ENCODE measurements at places on chromosomes 11 and 22.

DNA sequence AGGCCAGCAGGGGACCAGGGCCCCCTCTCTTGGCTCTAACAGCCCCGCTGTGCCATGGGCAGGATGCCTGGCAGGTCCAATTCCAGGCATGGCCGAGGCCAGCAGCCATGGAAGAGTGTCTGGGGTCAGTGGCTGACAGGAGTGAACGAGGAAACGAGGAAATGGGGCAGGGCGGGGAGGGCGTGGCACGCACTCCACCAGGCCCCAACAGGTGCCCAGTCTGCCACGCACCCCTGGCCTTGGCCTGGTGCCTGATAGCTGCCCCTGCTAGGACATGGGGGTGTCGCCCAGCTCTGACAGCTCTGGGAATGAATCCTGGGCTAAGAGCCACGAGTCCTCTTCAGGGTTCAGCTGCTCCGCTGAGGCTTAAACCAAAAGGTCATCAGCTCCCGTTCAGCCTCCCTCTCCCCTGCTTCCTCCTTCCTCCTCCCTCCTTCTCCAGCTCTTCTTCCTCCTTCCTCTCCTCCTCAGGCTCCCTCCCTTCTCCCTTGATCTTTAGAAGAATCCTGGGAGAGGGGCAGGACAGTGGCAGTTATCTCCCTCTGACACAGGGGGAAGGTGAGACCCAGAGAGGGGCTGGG, 11.5 kb upstream of the TBC1D22A start:
- no peak for DNase-seq

DNA sequence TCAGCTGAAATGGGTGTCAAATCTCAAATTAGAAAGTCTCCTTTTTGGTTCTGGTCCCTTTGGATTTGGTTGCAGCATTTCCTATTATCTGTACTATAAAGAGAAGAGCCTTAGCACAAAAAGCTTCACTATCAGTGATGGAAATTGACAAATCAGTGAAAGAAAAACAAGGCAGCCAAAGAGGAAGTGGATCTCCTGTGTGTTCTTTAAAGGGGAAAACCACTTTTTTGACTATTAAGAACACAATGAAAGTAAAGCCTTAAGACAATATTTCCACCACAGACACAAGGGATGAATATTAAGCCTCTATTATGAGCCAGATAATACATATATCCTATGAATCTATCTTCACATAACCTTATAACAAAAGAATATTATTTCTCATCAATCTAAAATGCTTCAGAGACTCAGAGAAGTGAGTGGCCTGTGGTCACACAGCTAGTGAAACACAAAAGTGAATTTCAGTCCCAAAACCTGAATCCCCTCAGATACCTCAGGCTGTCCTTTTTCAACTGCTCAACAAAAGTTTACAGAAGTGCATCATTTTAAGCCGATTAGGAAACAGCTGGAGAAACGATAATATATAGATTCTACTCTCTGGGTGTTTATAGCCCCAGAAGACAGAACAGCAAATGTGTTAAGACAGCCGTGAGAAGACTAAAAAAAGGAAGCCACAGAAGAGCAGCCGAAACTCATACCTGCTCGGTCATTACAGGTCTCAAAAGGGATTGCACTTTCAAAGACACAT, 24.4 kb upstream of the FSHB start:
- no peak for DNase-seq

DNA sequence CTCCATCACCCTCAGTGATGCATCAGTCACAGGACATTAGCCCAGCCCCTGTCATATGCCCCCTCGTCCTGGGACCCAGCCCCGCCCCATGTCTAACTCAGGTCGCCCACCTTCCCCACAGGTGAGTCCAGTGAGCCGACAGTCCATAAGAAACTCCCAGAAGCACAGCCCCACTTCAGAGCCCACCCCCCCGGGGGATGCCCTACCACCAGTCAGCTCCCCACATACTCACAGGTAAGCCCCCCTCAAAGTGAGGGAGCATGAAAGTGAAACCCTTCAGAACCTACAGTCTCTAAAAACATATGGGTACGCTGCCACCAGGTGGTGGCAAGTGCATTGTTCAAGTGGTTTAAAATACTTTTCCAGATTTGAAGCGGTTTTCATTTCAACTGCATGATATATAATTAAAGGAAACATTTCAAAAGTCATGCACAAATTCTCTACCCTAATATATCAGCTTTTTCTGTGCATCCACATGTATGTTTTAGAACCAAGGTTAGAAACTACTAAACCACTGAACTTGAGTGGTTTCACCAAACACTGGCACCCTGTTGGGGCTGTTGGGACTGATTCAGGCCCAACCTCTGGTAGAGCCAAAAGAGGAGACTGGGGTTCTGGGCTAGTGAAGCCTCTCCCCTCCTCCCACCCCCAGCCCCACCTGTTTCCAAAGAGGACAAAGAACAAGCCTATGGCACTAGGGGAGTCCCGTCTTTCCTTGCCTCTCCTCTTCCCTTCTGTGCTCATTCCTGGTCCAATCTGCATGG, 17.3 kb downstream of the EPS8L2 start:
- DNase-seq: peak; percentile 46

DNA sequence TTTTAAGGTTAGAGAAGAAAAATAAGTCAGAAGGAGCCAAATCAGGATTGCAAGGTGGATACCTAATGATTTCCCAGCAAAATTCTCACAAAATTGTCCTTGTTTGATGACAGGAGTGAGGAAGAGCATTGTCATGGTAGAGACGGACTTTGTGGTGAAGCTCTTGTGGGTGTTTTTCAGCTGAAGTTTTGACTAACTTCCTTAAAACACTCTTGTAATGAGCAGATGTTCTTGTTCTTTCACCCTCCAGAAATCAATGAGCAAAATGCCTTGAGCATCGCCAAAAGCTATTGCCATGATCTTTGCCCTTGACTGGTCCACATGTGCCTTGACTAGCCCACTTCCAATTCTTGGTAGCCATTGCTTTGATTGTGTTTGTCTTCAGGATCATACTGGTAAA, 20.0 kb downstream of the CALCB start:
- no peak for DNase-seq

- DNase-seq: no peak
These were observed 408.7 kb downstream of the LRRC4C start for GRCh38 chr11:41050791-41051190.

DNA sequence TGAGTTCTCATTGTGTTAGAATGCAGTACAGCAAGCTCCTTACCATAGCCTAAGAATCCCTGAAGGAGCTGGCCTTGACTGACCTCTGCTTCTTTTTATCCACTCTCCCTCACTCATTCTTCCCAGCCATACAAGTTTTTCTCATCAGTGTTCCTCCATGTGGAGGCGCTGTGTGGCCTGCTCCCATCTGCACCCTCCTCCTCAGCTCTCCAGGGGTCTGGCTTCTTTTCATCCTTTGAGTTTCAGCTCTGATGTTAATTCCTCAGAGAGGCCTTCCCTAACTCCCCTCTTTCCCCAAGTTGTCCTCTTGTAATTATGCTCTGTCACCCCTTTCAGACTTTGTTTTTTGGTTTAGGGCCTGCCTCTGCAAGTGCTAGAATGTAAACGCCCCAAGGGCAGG, 144.8 kb downstream of the WNT7B start:
- DNase-seq: no peak

GRCh38 chr22:38419121-38419857, 35.7 kb downstream of the KCNJ4 start:
- DNase-seq: no peak

- DNase-seq: peak; percentile 47
These were observed 751 bp downstream of the ARFGAP3 start for GRCh38 chr22:42856179-42856864.

GRCh38 chr11:61007383-61007955, 36.0 kb downstream of the CD6 start:
- no peak for DNase-seq

DNA sequence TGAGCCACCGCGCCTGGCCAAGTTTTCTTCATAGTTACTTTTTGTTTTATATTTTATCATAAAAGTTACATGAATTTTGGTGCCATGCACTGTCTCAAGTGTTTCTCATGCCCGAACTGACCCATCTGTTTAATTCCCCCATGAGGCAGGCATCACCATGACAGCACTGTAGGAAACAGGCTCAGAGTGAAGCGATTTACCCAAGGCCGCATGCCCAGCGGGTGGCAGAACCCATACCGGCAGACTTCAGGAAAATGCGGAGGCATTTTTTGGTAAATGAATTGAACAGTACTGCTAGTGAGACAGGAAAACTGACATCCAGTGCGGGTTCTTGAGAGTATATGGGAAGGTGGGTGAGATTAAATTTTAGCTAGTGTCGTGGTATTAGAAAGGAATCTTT, 19.0 kb downstream of the CECR2 start:
- no peak for DNase-seq

GRCh38 chr22:24905909-24906308, 40.6 kb downstream of the LHFPL7 start:
- DNase-seq: no peak

DNA sequence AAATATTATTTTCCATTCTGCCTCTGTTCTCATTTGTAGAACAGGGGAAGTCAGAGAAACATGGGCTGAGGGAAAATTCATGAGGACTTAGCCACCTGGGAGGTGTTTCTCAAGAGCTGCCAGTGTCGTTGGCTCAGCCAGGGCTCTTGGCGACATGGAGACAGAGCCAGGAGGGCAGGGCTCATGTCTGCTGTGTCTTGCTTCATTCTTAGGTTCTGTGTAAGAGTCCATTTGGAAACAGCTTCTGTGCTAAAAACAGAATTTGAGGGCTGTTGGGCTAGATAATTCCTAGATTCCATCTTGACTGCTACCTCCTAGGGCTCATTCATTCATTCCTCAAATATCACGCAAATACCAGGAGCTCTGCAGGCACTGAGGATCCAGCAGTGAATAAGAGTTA, 15.1 kb upstream of the MRGPRX2 start:
- DNase-seq: no peak

- DNase-seq: no peak
These were observed 59.7 kb downstream of the MICAL3 start for GRCh38 chr22:17964643-17965042.

All from activated T-cell treated with anti-CD3 and anti-CD28 coated beads for 1 hour (primary cell).